A549 treated with Hydrocortisone at 1 μM for 4 hours (cell line): ENCODE measurements at places on chromosomes 16 and 17. TPM values are rescaled to one million over a fixed set of nuclear protein-coding genes. Genes with fewer than 3 reads are reported as not detected.

EZH1 gene
- total RNA-seq, result 8.2 to 12.3 TPM (median 11.9 TPM) in 5 replicates

AIPL1 gene
- total RNA-seq, result not detected in 5 replicates

RNF157 gene
- total RNA-seq, result 8.2 to 11.2 TPM (median 10.6 TPM) in 5 replicates

PRR29 gene
- total RNA-seq, result 0.46 to 0.89 TPM (median 0.53 TPM) in 5 replicates

DOC2B gene
- total RNA-seq, result 1.8 to 2.2 TPM (median 2.1 TPM) in 5 replicates

HNF1B gene
- total RNA-seq, result 16.4 to 19.5 TPM (median 18.7 TPM) in 5 replicates

HP gene
- total RNA-seq, result not detected in 5 replicates

KREMEN2 gene
- total RNA-seq, result 1.4 to 2.5 TPM (median 1.9 TPM) in 5 replicates

GUCY2D gene
- 0.28 to 0.52 TPM (median 0.36 TPM) in 4 of 5 replicates, not detected in the other for total RNA-seq

NTN3 gene
- 0.05 to 0.06 TPM in 2 of 5 replicates, not detected in the others for total RNA-seq
